ENCODE measurements at places on chromosomes 7 and 10.

DNA sequence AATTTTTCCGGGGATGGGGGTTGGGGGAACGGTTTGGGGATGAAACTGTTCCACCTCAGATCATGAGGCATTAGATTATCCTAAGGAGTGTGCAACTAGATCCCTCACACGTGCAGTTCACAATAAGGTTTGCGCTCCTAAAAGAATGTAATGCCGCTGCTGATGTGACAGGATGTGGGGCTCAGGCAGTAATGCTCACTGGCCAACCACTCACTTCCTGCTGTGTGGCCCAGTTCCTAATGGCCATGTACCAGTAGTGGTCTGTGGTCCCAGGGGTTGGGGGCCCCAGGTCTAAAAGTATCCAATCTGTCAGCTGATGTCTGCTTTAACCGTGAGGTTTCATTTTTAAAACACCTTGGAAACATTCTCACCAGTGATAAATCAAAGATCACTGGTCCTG, 2.2 kb downstream of the STN1 start:
- DNase-seq = no peak

GRCh38 chr7:156560075-156560474, 80.5 kb upstream of the RNF32 start:
- no peak for DNase-seq

DNA sequence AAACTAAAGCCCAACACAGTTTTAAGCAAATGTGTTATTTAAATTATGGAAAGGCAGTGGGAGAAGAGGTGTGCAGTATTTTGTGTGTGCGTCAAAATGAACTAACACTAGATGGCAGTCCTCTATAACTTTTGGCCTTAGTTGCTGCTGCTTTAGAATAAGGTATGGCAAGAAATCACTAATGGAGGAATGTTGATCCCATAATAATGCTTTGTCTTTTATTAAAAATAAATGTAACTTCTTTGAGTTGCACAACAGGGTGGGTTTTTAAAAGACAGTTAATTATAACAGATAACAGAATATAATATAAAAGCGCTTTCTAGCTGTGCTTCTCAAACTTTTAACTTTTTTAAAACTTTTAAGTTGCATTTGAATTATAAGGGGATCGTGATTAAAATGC, 56.4 kb downstream of the BBS9 start:
- DNase-seq = peak; percentile 44

- DNase-seq = peak; percentile 20
These were observed 244.4 kb downstream of the CHCHD3 start for GRCh38 chr7:132837529-132837928.

GRCh38 chr10:1048349-1048731, 579 bp downstream of the IDI1 start:
- DNase-seq = no peak

- no peak for DNase-seq
These were observed 139.5 kb upstream of the CHRM2 start for GRCh38 chr7:136728945-136729344.

- peak; percentile 11 for DNase-seq
These were observed 54.6 kb downstream of the CPVL start for GRCh38 chr7:29091715-29092114.

GRCh38 chr10:61815496-61815895, 86.0 kb upstream of the ARID5B start:
- peak; percentile 17 for DNase-seq

DNA sequence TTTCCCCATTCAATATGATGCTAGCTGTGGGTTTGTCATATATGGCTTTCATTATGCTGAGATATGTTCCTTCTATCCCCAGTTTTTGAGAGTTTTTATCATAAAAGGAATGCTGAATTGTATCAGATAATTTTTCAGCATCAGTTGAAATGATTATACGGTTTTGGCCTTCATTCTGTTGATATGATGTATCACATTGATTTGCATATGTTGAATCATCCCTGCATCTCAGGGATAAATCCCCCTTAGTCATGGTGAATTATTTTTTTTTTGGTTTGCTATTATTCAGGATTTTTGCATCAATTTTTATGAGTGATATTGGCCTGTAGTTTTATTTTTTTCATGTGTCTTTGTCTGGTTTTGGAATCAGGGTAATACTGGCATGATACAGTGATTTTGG, 1152.3 kb upstream of the C7orf33 start:
- DNase-seq = no peak

- no peak for DNase-seq
These were observed 186.2 kb downstream of the USP6NL start for GRCh38 chr10:11425296-11425610.

DNA sequence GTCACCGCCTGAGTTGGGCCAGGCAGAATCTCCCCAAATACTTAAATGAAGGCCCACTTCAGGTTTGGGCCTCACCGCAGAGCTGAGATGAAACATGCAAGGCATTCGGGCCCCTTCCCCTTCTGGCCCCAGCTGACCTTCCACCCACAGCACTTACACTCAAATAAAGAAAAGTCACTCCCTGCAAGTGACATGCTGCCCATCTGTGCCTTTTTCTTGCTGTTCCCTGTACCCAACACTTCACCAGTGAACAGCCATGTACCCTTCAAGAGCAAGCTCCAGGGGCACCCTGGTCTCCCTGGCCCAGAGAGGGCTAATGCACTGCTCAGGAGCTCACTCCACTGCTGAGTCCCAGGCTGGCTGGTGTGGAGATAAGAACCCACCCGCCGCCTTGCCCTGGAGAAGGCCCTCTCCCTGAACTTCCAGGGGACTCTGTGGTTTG, 40.7 kb downstream of the ZCCHC24 start:
- no peak for DNase-seq

DNA sequence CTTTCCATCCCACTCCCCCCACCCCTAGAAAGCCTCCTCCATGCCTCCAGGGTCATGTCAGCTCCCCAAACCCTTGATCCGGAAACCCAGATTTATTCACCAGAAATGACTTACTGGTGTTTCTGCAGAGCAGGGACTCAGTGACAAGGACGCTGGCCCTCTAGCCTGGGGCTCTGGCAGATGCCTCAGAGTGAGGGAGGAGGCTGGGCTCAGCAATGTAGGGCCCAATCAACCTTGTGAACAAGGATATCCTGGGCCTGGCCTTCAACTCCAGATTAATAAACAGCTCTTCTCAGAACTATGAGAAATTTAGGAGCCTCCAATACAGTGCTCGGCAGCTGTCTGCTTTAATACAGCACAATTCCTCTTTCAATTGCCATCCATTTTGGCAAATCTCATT, at the start of gene MBL2:
MBL2 (minus strand) TSS at position 162 of the 400 bp plus-strand sequence. CDS start 1,149 bp downstream, outside the sequence.
- no peak for DNase-seq

GRCh38 chr10:121325490-121326231, 272.6 kb downstream of the FGFR2 start:
- no peak for DNase-seq

Measured in AG08395 (cell line).